Activated CD4-positive, CD25-positive, alpha-beta regulatory T cell (primary cell): ENCODE measurements at places on chromosomes 7 and 10.
A peak's percentile ranks its signal among the peaks of the same experiment; 100 is the strongest.

- peak; percentile 8 for DNase-seq
Measured at GRCh38 chr7:131546583-131547141, 9.8 kb downstream of the PODXL start.

DNA sequence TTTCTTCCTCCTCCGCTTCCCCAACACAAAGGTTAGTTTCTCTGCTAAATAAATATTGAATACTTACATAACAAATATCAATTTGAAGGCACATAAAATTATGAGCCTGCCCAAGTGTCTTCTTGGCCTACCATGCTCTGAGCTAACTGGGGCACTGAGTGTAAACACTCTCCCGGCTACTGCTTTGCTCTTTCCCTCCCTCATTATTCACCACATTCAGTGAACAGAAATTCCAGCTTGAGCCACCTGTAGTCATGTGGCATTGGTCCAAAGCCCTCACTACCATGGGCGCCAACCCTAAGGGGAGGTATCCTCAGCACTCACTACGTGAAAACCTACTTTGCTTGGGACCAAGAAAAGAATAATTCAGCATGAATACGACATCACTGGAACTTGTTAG lies 409.0 kb downstream of the KCNMA1 start:
- no peak for DNase-seq

- no peak for DNase-seq
Measured at GRCh38 chr10:14003517-14004184, 327.1 kb downstream of the FRMD4A start.

- DNase-seq, result no peak
Measured at GRCh38 chr7:30427296-30428070, 51.1 kb downstream of the NOD1 start.

DNA sequence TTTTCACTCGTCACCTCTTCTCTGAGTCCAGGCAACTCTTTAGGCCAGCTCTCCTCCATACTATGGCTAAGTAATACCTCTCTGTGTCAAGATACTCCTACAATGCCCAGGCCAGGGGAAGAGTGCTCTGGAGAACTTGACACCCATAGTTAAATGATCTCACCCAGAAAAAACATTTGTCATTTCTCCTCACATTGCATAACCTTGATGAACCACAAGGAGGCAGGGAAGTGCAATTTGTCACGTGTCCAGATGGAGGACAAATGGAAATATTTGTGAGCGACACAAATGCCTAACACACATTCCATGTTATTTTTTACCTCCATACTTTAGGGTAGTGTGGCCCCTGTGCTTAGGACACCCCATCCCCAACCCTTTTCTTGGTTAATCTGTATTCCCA lies 78.3 kb downstream of the HTR7 start:
- no peak for DNase-seq

- DNase-seq, result no peak
Measured at GRCh38 chr10:26969145-26969926, 108.6 kb upstream of the ABI1 start.

GRCh38 chr7:158791107-158791506 lies 38.2 kb downstream of the ESYT2 start:
- DNase-seq, result no peak

DNA sequence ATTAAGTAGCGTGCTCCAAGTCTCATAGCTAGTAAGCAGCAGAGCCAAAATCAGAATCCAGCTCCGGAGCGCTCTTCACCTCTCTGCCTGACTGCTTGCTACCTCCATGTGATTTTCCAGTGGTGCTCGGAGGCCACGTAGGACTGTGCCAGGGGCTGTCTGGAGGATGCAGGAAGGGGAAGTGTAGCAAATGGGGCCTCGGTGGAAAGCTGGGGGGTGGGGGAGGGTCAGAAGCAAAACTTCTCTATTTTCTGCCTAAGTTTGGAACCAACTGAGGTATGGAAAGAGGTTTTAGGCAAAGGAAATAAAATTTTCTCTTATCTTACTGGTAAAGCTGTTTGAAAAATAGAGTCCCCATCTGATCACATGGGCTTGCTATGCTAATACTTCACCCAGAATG lies 108.7 kb downstream of the TBXAS1 start:
- DNase-seq, result no peak

DNA sequence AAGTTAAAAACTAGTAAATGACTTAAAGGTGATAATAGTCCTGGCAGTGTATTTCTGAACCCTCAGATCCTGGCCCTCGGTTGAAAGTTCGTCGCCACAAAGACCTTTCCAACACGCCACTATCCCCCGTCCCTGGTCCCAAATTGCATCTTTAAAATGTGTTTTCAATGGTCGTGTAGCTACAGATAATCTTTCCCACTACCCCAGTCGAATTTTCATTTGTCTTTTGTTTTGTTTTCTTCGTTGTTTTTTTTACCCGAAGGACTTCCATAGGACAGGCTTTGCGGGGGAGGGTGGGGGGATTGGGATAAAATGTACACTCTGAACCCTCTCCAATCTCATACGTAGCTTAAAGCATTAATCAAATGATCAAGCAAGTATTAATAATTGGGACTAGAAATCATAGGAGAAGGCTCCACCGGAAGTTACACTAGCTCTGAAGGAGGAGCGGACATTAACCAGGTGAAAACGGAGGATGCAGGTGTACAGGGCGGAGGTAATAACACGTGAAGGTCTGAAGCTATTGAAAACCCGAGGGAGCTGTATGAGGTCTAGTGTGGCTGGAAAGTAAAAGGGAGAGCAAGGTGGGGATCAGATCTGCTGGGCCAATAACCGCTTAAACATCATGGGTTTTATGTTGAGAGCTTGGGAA lies 32.8 kb upstream of the PHF14 start:
- no peak for DNase-seq

DNA sequence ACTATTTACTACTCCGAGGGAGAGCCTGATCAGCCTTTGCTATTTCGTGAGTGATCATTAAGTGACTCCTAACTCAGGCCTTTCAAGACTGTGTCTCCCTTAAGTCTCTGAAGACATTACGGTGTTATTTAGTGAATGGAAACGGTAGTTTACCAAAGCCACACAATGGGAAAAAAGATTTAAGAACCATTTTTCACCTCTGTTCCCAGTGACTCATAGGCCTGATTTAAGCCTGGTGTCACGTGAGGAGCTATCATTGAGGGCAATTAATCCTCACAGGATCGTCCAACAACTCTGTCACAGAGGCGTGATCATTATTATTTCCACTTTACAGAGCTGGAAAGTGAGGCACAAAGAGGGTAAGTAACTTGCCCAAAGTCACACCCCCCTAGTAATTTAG lies 20.3 kb downstream of the C10orf90 start:
- no peak for DNase-seq

GRCh38 chr7:107506674-107507339 lies 37.0 kb downstream of the GPR22 start:
- DNase-seq, result no peak

- no peak for DNase-seq
Measured at GRCh38 chr10:27369880-27370279, 129.3 kb upstream of the ACBD5 start.

DNA sequence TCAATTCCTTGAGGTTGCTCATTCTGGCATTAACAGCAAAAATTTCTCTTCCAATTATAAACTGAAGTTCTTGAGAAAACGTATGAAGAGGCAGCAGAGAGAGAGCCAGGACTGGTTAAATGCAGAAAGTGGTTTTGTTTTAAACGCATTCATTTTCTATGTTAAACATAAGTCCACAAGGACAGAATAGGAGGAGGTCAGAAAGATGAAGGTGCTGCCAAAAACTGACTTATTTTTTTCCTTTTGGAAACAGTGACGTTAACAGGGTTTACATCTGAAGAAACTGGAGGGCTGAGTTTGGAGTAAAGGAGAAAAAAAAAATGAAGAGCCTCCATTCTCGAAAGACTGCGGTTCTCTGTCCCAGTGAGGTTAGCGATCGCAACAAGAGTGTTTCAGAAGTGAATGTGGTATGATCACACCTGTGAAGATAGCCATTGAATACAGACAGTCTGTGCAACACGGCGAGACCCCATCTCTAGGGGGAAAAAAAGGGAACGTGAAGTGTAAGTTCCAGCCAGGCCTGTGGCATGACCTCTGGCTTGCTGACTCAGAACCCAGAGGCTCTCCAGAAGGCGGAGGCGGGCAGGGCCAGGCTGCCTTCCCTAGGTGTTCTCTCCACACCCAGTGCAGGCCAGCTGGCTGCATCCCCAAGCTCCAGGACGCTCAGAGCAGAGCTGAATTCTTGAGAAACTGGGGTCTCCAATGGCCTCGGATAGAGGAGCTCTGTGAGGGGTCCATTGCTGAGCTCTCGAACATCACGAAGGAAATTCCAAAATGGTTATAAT lies 84.0 kb downstream of the CHST15 start:
- DNase-seq, result no peak

DNA sequence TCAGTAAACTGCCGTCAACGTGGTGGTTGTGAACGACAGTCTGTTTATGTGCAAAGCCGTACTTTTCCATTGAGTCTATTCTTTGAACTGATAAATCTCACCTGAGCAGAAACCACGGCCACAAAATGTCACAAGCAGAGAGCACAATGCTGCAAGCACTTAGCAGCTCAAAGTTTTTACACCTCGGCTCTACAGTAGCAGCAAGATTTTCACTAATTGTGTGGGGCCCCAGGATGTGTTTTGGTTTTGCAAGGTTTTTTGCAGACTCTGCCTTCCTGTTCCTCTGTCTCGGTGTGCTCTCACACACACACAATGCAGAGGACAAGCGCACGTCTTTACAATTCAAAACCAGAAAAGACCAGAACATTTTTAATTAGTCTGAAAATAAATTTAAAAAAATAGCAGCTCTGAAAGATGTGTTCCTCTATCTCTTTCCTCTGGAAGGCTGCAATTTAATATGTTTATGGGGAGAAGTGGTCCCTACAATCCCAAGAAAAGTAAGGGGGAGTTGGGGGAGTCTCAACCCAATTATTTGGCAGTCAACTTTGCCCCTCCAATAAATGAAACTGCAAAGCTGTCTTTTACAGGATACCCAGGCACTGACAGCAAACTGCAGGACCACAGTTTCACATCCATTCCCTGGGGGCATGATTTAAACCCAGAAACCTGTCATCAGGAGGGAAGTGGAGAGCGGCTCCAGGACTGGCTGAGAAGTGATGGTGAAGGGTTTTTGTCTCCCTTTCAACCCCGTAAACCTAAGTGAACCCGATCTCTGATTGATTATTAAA lies 73.8 kb upstream of the SFMBT2 start:
- no peak for DNase-seq

GRCh38 chr10:4983615-4984216 lies 19.9 kb downstream of the AKR1C2 start:
- no peak for DNase-seq

DNA sequence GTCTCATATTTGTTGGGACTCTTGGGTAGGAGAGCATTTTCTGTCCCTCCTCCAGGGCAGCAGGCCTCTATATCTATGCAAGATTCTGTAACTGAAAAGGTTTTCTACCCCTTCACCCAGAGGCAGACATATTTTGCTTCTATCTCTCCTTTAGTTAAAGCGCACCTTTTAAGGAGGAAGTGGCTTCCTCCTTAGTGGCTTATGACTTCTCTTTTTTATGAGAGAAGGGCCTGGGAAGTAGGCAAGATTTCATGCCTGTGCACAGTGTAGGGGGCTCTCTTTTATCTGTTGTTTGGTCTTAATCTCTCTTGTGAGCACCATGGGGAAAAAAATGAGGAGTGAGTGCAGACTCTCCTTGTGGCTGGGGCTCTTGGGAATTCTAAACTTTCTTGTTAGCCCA lies 122.1 kb downstream of the LRMDA start:
- DNase-seq, result no peak

- DNase-seq, result no peak
Measured at GRCh38 chr10:58322072-58322834, 12.6 kb upstream of the UBE2D1 start.
